ENCODE measurements at places on chromosomes 2 and 18.

DNA sequence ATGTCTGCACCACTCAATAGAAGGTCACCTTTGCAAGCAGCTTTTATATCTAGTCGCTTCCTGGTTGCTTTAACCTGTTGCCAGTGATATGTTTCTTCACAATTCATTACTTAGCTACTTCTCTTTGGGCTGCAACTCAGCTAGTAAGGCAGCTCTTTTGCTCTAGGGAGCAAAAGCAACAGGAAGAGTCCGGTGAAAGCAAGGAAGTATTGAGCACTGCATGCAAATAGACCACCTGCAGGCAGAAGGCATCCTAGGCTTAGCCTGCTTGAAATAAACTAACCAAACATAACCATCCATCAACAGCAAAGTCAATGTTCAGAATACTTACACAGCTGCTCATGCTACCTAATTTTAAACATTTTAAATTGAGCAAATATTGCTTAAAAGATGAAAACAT, 529.2 kb upstream of the LINC00305 start:
- no peak for DNase-seq

GRCh38 chr2:152198499-152198898, 22.9 kb upstream of the STAM2 start:
- no peak for DNase-seq

- DNase-seq = no peak
These were observed 25.1 kb upstream of the ARHGAP25 start for GRCh38 chr2:68709421-68709911.

GRCh38 chr2:241514553-241514952, 6.2 kb upstream of the STK25 start:
- no peak for DNase-seq

- no peak for DNase-seq
These were observed 332.2 kb downstream of the OSR1 start for GRCh38 chr2:19026261-19026660.

DNA sequence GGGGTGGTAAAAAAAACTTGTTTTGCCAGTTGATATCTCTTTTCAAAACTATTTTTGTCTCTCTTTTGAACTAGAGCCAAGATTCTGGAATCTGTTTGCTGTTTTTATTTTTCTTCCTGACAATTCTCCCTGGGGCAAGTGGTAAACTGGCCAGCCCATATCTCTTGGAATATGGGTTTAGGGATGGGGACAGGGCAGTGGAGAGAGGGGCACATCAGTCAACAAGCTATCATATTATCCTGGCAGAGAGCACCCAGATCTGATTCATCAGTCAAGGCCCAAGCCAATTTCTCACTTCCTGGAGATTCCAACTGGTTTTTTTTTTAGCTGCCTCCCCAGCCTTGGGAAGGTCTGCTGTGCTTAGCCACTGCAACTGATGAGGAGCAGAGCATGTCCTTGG, 52.3 kb downstream of the ARHGAP28 start:
- DNase-seq = no peak

DNA sequence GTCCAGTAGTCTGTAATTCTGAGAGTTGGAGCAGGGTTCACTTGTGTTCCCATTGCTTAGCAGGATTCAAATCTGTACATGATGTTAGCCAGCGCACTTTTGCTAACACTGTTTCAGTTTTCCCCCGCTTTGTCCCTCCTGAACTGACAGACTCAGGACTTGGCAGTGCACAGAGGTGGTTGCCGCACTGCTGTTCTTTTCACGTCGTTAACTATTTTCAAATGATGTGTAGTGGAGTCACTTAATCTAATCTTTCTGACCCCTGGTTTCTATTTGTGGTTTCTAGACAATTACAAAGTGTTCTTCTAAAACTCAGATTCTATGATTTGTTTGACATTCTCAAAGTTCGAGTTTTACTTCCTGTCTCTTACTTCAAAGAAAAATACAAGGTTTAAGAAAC, 234.5 kb downstream of the RBM43 start:
- DNase-seq = no peak

DNA sequence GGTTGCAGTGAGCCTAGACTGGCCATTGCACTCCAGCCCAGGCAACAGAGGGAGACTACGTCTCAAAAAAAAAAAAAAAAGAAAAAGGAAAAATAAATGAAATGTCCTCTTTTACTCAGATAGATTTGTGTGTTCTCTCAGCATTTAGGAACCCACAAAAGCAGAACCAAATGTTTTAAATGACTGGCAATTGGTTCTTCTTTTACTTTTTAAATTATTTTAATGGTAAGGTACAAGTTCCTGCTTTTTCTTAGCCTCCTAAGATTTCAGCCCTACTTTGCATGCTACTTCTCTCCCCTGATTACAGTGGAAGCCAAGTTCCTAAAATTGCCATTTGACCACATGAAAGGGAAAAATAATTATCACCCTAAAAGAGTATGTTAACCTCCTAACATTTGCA, 23.5 kb downstream of the SRSF7 start:
- no peak for DNase-seq

DNA sequence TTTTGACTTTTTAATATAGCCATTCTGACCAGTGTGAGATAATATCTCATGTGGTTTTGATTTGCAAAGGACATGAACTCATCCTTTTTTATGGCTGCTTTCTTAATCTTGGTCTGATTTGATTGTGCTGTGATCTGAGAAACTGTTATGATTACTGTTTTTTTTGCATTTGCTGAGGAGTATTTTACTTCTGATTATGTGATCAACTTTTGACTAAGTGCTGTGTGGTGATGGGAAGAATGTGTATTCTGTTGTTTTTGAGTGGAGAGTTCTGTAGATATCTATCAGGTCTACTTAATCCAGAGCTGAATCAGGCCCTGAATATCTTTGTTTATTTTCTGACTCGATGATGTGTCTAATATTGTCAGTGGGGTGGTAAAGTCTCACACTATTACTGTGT, 16.8 kb downstream of the SP140L start:
- no peak for DNase-seq

DNA sequence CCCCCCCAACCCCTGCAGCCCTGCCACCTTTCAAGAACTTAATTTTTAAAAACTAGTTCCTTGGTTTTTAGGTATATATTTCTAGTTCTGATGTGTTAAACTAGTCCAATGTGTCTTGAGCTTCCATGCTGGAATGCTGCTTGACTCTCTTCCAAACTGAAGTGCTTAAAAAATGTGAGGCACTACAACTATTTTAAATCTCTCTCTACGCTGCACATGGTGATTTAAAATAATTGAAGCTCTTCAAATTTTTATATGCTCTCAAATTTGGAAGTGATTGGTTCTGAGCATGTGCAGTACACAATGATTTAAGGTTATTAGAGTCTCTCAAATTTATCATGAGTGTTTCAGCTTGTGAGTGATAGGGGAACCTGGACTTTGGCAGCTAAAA, 192.6 kb upstream of the ZEB2 start:
- no peak for DNase-seq

GRCh38 chr2:200702646-200703118, 109.0 kb upstream of the BZW1 start:
- no peak for DNase-seq

DNA sequence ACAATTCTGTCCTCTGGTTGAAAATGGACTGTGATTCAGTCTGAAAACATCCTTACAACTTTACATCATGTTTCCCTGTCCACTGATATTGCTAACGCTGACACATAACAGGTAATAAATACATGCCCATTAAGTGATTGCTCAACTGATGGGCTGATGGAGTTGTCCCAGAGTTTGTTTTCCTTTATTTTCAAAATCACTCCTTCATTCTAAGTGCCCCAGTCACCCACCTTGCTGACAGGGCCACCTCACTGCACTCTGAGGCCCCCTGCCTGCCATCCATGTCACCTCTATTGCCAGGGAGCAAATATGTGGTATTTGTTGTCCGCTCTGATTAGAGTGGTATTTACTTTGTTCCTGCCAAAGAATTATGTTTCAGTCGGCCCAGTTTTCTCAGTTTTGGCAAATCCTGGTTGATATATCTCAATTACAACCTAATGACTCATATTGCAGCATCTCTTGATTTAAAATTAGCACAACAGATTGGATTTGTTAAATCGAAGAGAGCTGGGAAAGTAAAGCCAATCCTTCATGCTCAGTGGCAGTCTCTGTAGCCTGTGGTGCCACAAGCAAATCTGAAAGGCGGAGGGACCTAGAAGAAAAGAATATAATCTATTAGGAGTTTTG, 105.1 kb downstream of the RDH14 start:
- DNase-seq = no peak

- DNase-seq = no peak
These were observed 148.3 kb downstream of the HNMT start for GRCh38 chr2:138112536-138112935.

GRCh38 chr2:150034665-150035064, 447.1 kb upstream of the MMADHC start:
- no peak for DNase-seq

GRCh38 chr2:193228276-193228675, 1033.5 kb upstream of the TMEFF2 start:
- DNase-seq = no peak

GRCh38 chr2:86072271-86072858, 33.3 kb downstream of the POLR1A start:
- no peak for DNase-seq

DNA sequence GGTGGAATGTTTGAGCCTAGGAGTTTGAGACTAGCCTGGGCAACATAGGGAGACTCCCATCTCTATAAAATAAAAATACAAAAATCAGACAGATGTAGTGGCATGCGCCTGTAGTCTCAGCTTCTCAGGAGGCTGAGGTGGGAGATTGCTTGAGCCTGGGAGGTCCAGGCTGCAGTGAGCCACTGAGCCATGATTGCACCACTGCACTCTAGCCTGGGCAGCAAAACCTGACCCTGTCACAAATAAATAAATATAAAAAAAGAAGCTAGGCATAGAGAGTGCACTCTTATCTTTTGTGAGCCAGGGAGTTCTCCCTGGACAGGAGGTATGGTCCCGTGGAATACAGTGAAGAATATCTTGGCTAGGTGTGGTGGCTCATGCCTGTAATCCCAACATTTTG, 11.0 kb upstream of the KYNU start:
- no peak for DNase-seq

GRCh38 chr18:24726727-24727492, 266.5 kb downstream of the HRH4 start:
- no peak for DNase-seq

- no peak for DNase-seq
These were observed 3.1 kb downstream of the PKDCC start for GRCh38 chr2:42050703-42051542.

DNA sequence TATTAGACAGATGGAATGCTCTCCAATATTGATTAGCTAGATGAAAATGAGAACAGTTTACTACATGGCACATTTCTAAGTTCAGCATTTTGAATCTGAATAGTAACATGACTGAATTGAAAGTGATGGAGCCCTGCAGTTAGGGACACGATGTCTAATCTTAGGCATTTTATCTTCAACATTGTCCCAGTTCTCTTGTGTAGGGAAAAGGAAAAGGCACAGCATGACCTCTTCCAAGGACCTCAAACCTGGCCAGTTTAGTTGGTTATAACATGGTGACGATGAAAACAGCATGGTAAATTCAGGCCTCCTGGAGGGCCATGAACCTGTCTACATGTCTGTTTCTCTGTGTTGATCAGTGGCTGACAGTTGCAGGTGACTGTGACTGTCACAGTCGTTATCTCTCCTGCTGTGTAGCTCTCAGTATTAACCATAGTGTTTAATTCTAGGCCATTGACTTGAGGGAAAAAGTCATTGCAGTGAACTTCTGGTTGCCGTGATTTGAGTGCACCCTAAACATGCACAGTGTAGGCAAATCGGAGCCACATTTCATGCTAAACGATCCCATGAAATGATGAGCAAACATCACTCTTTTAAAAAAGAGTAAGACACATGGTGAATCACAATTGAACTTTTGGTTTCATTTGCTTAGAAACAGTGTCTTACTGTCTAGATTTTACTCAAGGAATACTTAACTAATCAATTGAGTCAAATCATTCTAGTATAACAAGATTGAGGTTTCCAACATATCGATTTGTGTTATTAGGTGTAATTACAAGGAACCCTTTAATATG, 129.7 kb downstream of the PHLPP1 start:
- DNase-seq = no peak

- no peak for DNase-seq
These were observed 477.6 kb downstream of the LRP1B start for GRCh38 chr2:141653184-141653583.

GRCh38 chr2:225996462-225996828, 596.9 kb downstream of the NYAP2 start:
- no peak for DNase-seq

DNA sequence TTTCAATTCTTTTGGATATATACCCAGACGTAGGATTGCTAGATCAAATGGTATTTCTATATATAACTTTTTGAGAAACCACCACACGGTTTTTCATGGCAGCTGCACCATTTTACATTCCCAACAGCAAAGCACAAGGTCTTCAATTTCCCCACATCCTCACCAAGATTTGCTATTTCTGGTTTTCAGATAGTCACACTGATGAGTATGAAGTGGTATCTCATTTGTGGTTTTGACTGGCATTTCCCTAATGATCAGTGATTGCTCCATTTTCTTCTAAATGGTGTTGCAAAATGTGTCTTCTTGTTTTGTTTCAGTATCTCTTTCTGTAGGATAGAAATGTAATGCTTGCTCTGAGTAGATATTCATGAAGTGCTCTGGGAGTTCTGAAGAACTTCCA, 52.0 kb downstream of the ANKRD44 start:
- no peak for DNase-seq

DNA sequence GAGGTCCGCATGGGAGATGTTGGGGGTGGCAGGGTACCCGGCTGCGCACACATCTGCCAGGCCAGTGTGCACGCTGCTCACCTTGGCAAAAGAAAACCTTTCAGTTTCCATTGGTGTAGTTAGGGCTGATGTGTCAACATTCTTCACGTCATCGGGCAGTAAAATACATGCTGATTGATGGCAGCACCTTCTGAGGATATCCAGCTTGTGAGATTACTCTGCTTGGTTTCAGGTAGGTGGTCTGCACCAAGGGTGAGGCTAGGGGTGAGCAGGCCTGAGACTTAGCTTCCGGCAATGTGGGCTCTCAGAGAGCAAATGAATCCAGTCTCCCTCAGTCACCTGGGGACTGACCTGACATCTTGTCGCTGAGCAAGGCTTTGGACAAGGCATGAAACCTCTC, 19.3 kb upstream of the ACKR3 start:
- no peak for DNase-seq

- DNase-seq = no peak
These were observed 26.1 kb downstream of the SLC20A1 start for GRCh38 chr2:112671801-112672200.

DNA sequence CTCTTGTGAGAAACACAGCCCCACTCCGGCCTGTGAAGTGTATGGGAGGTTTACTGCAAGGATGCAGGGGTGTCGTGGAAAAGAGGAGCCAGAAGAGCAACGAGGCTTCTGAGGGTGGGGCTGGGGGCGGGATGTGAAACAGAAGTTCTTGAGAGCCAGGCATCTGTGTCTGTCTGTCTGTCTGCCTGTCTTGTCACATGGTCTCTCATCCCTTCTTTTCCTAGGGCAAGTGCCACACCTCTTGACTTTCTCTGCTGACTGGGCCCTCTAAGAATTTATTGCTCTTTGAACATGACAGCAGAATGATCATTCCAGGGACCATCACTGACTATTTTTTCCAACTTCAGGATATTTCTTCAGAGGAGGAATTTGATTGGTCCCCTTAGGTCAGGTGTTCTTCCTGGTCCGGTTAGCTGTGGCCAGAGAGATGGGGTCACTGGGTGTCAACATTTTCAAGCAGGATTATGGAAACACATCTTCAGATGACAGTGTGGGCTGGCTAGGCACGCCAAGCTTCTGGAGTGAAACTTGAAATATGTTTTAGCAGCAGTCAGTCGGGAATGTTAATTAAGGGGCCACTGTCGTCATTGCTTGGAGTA, 131.0 kb downstream of the FHOD3 start:
- DNase-seq = no peak

Data from stimulated activated CD8-positive, alpha-beta memory T cell treated with anti-CD3 and anti-CD28 coated beads, Interleukin-7, amount 100 ng/mL, for 1 hour (primary cell).